SK-N-SH (cell line): ENCODE measurements at places on chromosomes 5 and 9.

DNA sequence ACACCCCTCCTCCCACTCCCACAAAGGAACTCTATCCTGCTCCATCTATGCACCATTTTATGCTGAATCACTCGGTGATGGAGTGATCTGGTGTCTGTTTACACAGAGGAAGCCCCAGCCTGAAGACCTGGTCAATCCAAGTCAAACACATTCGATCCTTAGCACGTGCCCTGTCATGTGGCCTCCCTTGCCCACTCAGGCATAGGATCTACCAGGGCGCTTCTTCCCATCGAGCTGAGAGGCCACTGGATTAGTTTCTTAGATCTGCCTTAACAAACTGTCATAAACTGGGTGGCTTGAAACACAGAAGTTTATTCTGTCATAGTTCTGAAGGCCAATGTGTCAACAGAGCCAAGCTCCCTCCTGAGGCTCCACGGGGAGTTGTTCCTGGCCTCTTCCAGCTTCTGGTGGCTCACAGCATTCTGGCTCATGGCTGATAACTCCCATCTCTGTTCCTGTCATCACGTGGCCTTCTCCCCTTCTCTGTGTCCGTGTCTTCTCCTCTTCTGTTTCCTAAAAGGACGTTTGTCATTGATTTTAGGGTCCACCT lies 34.2 kb downstream of the FOXI1 start:
- no peak for DNase-seq

- DNase-seq = no peak
These were observed 24.8 kb downstream of the GKAP1 start for GRCh38 chr9:83792746-83793145.

DNA sequence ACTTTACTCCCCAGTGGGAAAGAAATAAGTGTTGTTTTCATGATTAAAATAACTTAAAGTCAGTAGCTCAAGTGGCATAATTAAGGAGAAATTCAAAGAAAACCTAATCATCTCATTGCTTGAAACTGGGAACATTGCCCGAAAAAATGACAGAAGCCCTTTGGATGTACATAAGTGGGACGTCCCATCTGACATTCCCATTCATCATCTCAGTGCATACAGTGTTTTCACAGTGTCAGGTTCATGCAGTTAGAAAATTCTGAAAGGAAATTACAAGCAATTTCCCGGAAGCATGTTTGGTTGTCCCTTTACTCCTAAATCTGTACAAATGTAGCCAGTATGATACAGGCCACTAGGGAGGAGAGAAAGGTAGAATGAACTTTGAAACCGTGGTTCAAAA lies 95.6 kb downstream of the ADAMTS16 start:
- DNase-seq = no peak

- no peak for DNase-seq
These were observed 3.3 kb downstream of the NCBP1 start for GRCh38 chr9:97636903-97637302.

- no peak for DNase-seq
These were observed 44.9 kb upstream of the MYO10 start for GRCh38 chr5:16980983-16981382.

- peak; percentile 2 for DNase-seq
These were observed 547.7 kb downstream of the MAT2B start for GRCh38 chr5:164053123-164053522.

DNA sequence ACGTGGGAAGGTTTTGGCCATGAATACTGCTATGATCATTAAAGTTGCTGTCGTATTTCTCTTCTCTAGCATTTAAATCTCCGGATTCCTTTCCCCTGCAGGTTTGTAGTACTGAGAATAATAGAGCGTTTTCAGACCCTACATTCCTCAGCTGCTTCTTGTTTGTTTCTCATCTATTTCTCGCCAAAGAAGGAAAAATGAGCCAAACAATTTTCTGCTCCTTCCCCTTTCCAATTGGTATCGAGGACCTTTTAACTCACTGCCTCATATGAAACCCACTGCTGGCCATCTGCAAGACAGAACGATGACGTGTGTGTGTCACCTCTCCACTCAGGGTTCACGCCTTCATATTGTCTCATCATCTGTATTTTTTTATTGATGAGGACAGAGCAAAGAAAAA lies 689.4 kb upstream of the WWC1 start:
- DNase-seq = no peak

DNA sequence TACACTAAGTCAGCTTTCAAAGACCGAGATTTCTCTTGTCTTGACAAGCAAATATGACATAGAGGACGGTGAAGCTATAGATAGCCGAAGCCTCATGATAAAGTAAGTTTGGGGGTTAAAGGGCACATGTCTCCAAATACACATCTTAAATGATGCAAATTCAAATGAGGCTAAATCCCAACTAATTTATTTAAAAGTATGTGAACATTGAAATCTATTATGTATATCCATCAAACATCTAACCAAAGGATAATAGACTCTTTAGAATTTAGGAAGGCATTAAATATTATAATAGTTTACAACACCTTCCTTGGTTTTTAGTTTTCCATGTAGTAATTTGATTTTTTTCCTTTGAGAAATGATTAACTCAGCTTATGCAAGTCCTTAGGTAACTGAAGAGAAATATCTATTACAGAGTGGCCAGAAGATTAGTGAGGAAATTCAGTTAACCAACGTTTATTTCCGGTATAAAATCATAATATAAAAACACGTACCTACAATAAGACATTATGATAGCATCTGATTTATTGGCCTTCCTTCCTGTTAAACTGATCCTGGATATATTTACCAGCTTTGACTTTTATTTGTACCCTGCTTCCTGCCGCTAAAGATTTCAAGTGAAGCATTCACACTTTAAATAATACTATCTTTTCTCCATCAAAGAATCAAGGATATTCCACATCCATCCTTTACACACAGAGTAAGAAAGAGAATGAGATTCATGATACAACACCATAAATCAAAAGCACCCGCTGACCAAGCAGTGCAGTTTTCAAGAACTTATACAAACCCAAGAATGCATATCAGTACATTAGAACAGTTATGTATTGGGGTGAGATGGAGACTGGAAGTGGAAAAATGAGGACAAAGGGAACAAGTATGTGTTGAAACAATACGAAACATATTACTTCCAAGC lies 31.9 kb upstream of the F2R start:
- no peak for DNase-seq

- DNase-seq = no peak
These were observed 5.0 kb downstream of the ACTL7A start for GRCh38 chr9:108867116-108867515.

DNA sequence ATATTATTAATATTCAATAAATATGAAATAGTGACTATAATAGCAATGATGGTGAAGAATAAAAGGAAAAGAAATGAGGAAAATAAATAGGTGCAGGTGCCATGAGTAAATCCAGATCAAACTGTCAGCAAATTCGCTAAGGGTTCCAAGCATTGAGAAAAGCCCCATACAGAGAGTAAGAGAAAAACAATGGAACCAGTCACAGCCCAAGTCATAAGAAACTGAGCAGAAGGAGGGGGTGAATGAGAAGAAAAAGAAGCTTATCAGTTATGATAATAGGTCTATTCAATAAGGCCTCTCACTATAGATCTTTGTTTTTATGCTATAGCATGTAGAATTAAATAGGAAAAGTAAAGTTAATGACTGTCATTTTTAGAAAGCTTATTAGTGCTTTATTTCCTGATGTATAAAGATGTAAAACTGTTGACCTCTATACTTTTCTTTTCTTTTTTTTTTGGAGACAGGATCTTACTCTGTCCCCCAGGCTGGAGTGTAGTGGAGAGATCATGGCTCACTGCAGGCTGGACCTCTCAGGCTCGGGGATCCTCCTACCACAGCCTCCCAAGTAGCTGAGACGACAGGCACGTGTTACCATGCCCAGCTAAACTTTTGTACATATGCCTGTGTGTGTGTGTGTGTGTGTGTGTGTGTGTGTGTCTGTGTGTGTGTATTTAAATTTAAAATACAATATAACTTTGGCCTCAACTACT lies 72.4 kb downstream of the FYB1 start:
- DNase-seq = no peak

DNA sequence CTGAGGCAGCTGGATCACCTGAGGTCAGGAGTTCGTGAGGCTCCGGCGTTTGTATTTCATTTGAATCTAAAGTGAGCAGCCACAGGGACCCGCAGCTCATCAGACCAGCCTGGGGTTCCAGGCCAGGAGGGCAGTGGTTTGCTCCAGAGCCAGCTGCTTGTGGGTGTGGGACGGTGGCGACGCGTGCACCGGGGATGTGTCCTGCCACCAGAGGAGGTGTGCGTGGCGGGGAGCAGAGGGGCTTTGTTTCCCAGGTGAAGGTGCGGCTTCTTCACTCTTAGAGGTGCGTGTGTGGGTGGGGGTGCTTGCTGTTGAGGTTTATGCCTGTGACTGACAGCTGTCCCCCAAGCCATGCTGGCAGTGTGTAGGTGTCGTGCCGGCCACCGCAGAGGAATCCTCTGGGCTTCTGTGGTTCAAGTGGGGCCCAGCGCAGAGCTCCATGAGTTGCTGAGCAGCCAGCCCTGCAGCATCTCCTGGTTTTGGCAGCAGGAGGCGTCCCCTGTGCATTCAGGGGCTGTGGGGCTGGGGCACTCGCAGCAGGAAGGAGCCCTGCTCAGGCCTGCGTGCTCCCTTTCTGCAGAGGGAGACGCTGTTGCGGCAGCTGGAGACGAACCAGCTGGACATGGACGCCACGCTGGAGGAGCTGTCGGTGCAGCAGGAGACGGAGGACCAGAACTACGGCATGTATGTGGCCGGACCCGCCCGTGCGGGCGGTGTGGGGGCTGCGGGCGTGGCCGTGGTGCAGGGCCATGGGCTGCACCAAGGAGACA lies 6.9 kb upstream of the AJM1 start:
- no peak for DNase-seq

DNA sequence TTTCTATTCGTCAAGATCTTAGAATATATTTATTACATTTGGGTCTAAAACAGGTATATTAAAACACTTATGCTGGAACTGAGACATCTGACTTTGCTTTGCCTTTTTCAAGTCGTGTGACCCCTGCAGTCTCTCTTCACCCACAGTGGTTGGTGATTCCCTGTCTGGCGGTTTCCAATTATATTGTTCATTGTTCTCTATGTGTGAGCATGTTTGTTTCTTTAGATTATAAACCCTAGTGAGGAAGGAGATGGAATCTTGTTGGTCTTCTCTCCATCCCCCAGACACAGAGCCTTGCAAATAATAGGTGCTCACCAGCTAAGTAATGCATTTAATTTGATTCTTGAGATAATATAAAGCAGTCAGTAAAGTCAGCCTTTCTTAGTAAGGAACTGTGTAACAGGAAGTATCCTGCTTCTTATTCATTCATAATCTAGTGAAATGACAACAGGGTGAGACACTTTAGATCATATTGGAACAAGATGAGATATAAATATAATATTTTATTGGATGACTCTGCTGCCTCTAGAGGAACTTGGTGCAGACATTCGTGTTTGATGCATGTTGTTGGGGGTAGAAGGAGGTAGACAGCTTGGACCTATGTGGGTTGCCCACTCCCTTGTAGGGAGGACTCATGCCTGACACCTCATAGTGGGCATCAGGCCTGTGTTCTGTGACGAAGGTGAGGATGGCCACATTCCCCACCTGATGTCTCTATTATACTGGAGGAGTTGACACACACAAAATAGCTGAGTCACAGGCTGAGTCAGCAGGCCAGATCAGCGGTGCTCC lies 88.1 kb downstream of the FGF1 start:
- DNase-seq = no peak

DNA sequence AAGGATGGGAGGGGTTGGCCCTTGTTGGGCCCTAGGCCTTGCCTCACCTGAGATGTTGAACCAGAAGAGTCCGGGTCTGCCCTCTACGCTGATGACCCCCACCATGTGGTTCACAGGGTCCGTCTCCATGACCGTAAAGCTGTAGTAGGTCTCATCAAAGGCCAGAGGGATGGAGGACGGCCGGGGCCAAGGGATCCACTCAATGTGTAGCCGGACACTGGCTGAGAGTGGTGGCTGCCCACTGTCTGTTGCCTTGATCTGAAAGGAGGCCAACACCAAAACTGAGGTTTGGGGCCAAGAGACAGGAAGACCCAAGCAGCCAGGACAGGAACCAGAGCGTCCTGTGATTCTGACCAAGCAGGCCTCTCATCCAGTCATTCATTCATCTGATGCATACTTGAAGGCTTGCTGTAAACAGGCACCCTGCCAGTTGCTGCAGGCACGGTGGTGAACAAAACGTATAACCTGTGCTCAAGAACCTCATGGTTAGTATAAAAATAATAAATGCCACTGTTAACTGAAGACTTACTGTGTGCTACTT lies 37.9 kb downstream of the FAT2 start:
- no peak for DNase-seq

DNA sequence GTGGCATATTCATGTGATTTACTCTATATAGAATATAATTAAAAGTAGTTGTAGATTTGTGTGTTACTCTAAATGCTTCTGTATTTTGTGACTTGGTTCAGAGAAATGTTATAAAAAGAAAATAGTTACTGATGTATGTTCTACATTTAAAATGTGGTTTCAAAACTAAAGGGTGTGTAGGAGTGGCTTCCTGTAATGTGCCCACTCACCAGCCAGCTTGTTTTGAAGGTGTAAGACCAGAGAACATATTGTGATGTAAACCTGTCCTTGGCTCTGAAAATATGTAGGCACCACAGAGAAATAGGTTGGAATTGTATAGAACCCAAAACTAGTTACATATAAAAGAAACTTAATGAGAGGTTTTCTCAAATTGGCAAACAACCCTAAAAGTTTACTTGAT lies 51.2 kb upstream of the ARRDC3 start:
- DNase-seq = no peak

- peak; percentile 24 for DNase-seq
These were observed 98.4 kb upstream of the GNAQ start for GRCh38 chr9:78130004-78130403.

DNA sequence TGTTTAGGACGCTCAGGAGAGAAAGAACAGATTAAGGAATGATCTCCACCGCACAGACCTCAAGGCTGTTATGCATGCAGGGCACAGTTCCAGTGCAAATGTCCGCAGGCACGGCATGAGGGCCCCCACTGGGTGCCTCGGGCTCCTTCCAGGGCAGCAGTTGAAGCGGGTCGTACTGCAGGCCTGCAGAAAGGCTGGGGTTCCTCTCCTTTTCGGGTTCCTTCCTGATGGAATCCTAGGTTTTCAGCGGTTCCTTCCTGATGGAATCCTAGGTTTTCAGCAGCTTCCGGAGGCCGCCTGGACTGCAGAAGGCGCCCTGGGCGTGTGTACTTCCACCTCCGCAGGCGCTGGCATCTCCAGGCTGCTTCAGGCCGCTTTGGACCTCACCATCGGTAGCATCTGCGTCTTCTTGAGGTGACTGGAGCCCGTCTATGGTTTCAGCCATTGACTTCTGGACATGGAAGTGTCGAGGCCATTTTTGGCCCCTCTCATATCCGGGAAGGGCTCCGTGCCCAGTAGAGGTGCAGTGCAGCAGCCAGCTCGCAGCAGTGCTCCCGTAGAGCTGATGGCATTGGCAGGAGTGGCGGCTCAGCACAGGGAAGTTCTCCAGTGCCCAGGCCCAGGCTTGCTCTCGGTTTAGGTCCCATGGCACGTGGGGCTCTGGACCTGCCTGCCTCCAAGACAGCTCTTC lies 5.6 kb upstream of the MGAT4B start:
- DNase-seq = no peak
